ENCODE measurements at places on chromosomes 7 and 10.

- no peak for DNase-seq
Measured at GRCh38 chr7:140928491-140929309, 4.0 kb upstream of the BRAF start.

GRCh38 chr7:151671514-151671913 lies 151.8 kb upstream of the RHEB start:
- DNase-seq, result no peak

GRCh38 chr10:122849900-122850605 lies 4.4 kb upstream of the CUZD1 start:
- DNase-seq, result no peak

GRCh38 chr7:111363099-111363498 lies 199.2 kb downstream of the IMMP2L start:
- DNase-seq, result peak; percentile 78

DNA sequence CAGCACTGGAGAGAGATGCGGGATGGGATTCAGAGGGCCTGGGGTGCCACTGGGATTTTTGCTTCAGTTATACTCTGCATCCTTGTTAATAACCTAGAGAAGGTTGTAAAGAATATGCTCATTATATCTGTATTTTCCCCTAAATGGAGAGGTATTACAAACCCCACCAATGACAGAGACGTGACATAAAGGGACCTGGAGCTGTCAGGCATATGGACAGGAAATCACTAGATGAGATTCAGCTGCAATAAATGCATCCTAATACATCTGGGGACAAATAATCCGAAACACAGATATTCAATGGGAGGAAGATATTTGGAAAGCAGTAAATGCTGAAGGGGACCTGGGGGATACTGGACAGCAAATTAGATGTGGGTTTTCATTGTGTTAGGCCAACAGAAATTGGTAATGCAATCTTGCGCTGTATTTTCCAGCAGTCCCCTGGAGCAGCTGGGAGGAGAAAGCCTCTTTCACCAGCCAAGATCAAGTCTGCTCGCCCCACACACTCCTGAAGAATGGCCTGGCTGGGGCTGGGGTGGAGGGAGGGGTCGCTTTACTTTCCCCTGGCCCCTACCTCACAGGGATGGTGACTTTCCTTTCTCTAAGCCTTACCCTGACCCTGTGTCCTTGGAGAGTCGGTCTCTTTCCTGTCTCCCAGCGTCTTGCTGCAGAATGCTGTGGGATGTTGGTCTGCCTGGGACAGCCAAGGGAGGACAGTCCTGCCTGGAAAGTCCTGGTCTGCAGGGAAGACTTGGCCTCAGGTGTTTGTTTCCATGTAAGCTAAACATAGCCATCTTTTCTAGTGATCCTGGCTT lies 653.8 kb downstream of the LRMDA start:
- no peak for DNase-seq

GRCh38 chr7:142438923-142439515 lies 181.2 kb upstream of the PRSS58 start:
- no peak for DNase-seq

DNA sequence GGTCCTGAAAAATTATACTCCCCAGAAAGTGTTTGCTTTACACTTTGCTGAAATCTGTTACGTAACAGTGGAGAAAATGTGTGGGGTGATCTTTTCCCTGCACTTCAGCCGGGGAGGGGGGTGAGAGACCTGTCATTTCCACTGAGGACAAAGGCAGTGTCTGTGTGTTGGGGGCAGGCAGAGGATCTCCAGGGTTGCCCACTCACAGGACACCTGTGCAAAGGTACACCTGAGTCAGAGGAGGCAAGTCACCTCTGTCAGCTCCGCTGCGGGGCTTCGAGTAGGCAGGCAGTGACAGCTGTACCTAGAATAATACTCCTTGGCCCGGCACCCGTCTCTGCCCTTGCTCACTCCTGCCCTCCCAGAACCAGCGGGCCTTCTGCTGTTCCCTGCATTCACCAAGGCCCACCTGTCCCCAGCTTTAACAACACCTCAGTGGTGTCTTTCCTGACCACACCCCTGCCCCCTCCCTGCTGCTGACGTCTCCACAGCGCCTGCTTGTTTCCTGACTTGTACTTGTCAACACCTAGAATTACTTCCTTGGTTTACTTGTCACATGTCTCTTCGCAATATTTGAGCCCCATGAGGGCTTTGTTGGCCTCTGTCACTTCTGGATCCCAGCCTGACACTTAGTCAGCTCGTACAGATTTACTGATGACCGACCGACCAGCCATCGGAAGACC lies 159.2 kb downstream of the NEURL1 start:
- DNase-seq, result no peak

DNA sequence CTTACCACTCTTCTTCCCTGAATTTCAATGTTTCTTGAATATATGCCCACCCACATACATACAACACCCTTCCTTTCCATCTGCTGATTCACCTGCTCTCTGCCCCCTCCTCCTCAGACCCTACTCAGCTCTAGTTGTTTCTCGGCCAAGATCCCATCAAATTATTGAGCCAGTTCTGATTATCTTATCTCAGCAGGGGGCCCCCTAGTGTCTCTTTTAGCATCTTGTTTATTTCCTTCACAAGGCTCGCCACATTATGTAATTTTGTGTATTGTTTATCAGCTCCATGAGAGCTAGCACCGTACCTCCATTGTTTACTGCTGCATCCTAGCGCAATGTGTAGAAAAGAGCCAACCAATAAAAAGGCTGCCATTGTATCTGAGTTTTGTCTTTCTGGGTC lies 71.9 kb downstream of the FAM13C start:
- no peak for DNase-seq

DNA sequence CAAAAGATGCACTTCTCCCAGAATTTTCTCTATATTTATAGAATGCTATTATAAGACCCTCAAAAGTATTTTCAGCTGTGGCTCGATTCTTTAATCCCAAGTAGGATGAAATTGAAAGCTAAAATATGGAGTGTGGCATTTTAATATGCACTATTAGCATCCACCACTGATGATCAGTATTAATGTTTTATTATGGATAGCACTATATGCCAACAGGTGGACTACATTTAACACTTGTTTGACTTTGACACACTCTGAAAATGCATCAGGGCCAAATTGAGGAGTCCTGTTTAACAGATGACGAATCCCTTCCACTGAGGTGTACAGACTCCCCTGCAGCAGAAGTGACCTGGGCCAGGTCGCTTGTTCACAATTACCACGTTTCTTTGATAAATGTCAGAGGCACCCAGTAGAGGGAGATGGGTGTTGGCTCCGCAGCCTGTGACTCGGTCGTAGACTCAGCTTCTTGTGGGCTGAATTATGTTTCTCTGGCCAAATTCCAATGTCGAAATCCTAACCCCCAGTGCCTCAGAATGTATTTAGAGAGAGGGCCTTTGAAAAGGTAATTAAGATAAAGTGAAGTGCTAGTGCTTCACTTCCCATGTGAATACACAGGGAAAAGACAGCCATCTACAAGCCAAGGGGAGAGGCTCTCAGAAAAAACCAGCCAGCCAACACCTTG lies 48.1 kb downstream of the WIPF3 start:
- no peak for DNase-seq

GRCh38 chr7:24835643-24836042 lies 78.4 kb upstream of the GSDME start:
- DNase-seq, result no peak

GRCh38 chr10:117638200-117638599 lies 95.7 kb downstream of the EMX2 start:
- no peak for DNase-seq

DNA sequence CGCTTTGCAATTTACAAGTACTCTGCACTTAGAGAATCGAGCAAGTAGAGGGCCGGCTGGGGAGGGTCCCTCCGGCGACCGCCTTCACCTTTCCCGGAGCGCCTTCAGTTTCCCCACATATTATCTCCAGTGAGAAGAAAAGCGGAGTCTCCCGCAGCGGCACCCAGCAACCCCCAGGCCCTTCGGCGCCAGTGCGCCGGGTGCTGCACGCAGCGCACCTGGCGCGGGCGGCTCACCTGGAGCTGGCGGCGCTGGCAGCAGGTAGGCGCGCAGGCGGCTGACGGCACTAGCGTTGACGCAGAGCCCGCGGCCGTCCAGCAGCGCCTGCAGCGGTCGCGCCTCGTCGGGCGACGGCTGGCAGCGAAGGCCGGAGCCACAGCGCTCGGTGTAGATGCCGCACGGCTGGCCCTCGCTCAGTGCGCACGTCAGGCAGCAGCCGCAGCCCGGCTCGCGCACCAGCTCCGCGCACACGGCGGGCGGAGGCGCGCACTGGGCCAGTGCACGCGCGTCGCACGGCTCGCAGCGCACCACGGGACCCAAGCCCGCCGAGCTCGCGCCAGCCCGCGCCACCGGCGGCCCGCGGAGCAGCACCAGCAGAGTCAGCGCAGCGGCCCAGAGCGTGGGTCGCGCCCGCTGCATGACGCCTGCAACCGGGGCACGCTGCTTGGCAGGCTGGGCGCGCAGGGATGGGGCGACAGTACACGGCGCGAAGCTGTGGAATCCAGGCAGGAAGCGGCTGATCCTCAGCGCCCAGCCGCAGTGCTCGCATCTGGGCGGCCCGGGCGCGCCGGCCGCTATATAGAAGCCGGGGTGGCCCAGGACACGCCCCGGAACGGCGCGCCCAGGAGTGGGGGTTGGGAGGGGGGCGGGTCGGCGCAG lies at the start of gene IGFBP3:
IGFBP3 (minus strand) TSS at position 771 of the 879 bp plus-strand sequence; CDS start at position 639, 132 bp downstream.
- DNase-seq, result peak; percentile 79

DNA sequence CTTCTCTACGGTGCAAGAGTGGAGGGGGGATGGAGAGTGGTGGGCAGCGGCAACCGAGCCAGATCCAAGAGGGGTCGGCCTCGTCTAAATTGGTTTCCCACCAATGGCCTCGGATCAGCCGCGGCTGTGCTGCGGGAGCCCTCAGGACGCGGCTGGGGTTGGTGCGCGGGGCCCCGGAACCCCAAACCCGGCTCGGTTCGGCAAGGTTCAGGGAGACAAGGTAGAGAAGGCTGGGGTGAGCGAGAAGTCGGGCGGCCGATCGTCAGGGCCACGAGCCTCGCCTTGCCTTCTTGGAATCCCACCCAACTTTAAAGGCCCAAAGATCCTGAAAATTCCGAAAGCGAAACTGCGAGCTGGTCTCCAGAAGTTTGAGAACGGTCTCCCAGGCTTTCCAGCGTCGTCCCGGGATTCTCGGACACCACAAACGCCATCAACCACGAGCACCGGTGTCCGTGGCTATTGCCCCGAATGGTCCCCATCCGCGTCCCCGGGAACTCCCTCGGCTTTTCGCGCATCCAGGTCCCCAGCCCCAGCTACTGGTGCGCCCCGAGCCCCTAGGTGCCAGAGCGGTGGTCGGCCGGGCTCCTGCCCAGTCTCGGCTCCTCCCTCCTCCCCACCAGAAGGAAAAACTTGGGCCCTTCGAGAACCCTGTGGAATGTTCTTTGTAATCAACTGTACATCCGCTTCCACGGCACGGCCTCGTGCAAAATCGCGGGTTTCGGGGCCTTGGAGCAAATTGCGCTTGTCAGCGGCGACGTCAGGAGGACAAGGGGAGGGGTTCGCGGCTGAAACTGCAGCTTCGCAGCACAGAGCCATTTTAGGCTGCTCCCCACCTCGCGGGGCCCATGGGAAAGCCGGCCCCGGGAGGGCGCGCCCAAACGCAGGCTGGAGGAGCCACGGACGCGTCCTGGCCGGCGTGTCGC lies 3.2 kb downstream of the SFMBT2 start:
- no peak for DNase-seq

DNA sequence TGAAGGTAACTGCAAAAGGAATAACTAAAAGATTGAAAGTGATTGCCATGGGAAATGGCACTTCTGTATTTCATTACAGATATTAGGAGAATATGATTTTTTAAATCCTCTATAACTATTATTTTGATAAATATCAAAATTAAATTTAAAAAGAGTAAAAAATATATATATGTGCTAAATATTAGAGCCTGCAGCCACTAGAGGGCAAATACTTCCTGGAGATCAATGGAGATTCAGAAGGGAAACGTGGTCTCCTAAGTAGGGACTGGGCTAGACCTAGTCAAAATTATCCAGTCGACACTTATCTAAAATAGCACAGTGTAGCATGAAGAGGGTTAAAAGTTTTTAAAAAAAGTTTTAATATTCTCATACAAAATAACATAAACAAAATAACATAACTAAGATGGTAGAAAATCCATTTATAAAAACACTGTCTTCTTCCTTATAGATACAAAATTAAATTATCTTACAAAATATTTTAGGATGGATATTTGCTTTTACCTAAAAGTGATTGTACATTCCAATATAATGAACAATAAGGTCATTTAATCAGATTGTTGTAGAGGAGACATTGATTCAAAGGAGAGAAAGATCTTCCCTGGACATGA lies 434.3 kb downstream of the MDFIC start:
- peak; percentile 20 for DNase-seq

DNA sequence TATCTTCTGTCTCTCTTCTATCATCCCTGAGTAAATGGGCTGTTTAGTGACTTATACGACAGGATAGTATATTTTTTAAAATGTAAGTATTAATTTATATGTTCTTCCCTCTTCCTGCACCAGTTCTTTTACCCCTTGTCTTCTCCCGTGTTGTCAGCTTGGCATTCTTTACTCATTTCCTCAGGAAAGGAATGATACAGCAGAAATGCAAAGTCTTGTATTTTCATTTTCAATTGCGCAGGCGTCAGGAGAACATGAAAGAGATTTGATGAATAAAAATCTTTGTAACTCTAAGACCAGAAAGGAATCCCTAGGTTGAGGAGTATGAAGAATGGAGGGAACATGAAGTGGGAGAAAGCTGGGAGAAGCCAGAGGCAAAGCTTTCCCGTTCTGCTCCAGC lies 18.8 kb upstream of the VPS41 start:
- DNase-seq, result no peak

DNA sequence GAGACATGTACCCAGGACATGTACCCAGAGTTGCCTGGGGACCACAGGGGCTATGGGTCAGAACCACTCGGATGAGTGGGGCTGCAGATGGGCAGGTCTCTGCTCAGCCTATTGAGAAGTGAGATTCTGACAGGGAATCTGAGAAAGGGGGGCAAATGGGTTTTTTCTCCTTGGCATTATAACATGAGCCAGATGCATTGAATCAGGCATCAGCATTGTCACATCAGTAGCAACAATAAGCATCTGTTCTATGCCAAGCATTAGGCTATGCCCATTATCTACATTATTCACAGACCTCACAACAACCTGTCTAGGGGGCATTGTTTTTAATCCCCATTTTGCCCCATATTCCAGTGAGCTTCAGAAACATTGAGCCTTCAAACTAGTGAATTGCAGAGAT lies 108.2 kb downstream of the PLCE1 start:
- DNase-seq, result no peak

- DNase-seq, result peak; percentile 66
Measured at GRCh38 chr7:143901332-143901667, 676 bp downstream of the TCAF1 start.

DNA sequence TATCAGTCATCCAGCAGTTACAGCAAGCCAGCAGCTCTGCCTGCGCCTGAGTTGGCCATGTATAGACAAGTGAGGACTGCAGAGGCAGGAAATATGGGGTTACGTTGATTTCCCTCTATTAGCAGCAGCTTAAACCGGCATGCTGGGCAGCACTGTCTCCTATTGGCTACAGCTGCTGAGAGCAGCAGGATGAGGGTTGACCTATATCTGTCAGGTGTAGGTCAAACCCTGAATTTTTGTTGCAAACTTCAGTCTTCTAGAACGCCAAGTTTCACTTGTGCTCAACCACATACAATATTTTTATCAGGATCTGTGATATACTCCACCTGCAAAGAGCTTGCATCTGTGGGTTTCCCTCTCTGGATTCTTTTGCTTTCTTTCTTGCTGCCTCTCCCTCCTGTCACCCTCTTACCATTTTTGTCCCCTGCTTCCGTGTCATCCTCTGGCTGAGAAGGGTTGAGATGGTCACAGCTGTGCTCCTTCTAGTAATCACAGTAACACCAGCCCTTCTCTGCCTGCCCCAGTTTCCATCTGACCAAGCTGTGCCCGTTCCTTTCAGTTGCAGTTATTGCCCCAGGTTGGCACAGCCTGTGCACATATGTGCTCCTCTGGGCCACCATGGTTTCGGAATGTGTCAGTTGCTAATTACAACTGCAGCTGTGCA lies 23.8 kb upstream of the GLCCI1 start:
- DNase-seq, result no peak
